Liver (tissue), 10 donors: ENCODE measurements at places on chromosomes 5 and 9. TPM values are rescaled to one million over a fixed set of nuclear protein-coding genes. Genes with fewer than 3 reads are reported as not detected.

GRCh38 chr5:146607659-146608332 is 91.8 kb upstream of the GPR151 start:
- H3K4me1 ChIP-seq: no peaks in the 10 kb centered on the region
- H3K36me3 ChIP-seq: no peaks in the 10 kb centered on the region
- no peak overlapping the region for H3K4me3 ChIP-seq
- no peak for DNase-seq
- no peak overlapping the region for H3K27ac ChIP-seq

DNA sequence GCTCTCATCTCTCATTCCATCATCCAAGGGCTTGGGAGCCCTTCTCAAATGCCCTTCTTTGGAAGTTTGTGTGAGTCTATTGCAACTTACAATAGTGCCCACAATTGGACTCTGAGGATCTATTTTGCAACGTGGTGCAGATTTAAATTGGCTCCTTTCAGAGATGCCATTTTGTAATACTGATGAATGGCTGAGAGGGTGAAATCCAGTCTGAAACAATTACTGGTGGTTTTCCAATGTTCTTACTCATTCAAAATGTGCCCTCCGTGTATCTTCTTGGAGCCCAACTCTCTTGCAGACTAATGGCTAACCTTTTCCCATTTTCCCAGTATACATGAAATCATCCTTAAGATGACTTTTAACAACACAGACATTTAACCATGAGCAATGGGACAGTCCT is 6.1 kb downstream of the ZNF462 start:
- H3K27me3 ChIP-seq: no peaks in the 10 kb centered on the region
- H3K27ac ChIP-seq: peak overlapping the region; percentile 38
- peaks cover 23% of the 10 kb centered on the region for H3K4me1 ChIP-seq
- no peaks in the 10 kb centered on the region for H3K36me3 ChIP-seq

Gene FST
- total RNA-seq: 5.6 TPM

DNA sequence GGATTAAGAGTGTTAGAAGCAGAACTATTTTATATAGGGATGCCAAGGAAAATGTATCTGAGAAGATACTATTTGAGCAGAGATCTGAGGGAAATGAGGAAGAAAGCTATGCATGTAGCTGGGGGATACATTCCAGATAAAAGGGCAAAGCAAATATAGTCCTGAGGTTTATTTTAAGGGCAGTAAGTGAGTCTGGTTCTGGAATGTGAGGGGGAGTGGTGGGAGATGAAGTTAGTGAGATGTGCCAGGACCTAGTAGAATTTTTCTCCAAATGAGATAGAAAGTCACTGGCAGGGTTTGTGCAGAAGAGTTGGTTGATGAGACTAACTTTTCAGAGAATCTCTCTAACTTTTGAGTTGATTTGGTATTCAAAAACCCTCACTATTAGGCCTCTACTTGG is 374.7 kb downstream of the ADGRV1 start:
- no peak overlapping the region for H3K27ac ChIP-seq
- no peak for DNase-seq
- H3K4me3 ChIP-seq: no peak overlapping the region
- H3K36me3 ChIP-seq: no peaks in the 10 kb centered on the region
- H3K4me1 ChIP-seq: no peaks in the 10 kb centered on the region
- no peaks in the 10 kb centered on the region for H3K27me3 ChIP-seq

DNA sequence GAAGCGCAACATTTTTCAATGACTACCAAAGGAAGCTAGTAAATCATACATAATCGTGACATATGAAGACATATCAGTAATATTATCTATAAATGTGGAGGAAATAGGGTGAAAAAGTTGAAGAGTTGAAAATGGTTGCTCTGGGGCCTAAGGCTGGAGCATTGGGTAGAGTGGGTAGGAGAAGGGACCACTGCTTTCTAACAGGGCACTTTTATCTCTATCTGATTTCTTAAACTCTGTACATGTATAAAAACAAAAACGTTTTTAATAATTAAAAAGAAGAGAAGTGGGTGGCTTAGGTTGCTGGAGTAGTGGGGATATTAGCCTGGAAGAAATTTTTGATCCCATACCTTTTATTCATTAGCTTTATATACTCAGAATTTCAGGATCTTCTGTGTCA is 44.2 kb upstream of the ITGA1 start:
- H3K27ac ChIP-seq: no peak overlapping the region
- H3K4me1 ChIP-seq: no peaks in the 10 kb centered on the region
- H3K4me3 ChIP-seq: no peak overlapping the region
- DNase-seq: no peak
- no peaks in the 10 kb centered on the region for H3K36me3 ChIP-seq
- H3K27me3 ChIP-seq: no peaks in the 10 kb centered on the region

DNA sequence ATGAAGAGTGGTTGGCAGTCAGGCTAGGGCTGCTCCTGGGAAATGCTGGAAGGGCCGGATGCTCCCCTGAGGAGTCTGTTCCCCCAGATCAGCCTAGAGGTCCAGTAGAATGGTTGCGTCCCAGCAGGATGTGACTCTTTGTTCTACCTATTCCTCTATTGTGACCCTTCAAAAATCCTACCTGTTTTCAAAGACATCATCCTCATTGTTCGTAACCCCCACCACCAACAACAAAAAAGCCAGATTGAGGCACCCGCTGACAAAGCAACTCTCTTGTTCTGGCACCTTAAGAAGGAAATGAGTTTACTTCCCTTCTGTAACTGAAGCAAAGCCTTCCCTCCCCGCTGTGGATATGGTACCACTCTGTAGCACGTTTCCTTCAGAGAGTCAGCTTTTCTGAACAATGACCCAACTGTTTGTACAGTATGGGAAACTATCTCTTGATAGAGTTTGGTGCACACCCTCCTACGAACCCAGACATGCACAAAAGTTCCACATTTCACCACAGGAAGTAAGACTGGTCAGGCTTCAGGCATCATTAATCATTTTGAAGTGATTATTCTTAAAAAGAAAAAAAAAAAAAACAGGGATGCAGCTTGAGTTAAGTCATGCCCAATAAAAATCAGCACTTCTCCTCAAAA is 207.2 kb downstream of the ENC1 start:
- peak overlapping the region; percentile 30 for H3K27ac ChIP-seq
- no peak for DNase-seq
- peaks cover 3% of the 10 kb centered on the region for H3K4me1 ChIP-seq
- no peaks in the 10 kb centered on the region for H3K27me3 ChIP-seq
- no peaks in the 10 kb centered on the region for H3K36me3 ChIP-seq

DNA sequence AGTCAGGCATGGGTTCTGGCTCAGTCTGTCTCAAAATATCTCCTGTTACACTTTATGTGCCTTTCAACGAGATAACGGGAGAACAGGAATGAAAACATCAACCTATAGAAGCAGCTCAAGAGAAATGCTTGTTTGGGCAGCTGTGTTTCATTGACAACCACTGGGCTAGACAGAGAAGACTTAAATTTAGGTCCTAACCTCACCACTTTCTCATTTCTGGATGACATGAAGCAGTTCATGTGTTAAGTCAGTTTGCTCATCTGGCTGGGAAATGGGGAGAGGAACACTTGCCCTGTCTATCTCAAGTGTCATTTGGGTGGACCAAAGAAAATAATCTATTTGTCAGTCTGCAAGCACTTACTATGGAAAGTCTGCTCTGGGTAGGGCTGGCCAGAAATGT is 66.7 kb upstream of the PCA3 start:
- H3K27me3 ChIP-seq: no peaks in the 10 kb centered on the region
- H3K4me3 ChIP-seq: no peak overlapping the region
- H3K4me1 ChIP-seq: no peaks in the 10 kb centered on the region
- no peak overlapping the region for H3K27ac ChIP-seq

- H3K27me3 ChIP-seq: peaks cover 2% of the 10 kb centered on the region
- DNase-seq: no peak
- H3K4me3 ChIP-seq: no peak overlapping the region
- no peaks in the 10 kb centered on the region for H3K36me3 ChIP-seq
- H3K4me1 ChIP-seq: no peaks in the 10 kb centered on the region
- H3K27ac ChIP-seq: no peak overlapping the region
These were observed 369.2 kb upstream of the PDE4D start for GRCh38 chr5:60262576-60263295.

- DNase-seq: no peak
- peaks cover 3% of the 10 kb centered on the region for H3K4me1 ChIP-seq
- no peak overlapping the region for H3K27ac ChIP-seq
- H3K27me3 ChIP-seq: no peaks in the 10 kb centered on the region
- H3K36me3 ChIP-seq: no peaks in the 10 kb centered on the region
These were observed 143.7 kb downstream of the PBX3 start for GRCh38 chr9:125890826-125891225.

- DNase-seq: no peak
- no peaks in the 10 kb centered on the region for H3K27me3 ChIP-seq
- H3K36me3 ChIP-seq: no peaks in the 10 kb centered on the region
- H3K4me3 ChIP-seq: no peak overlapping the region
- no peak overlapping the region for H3K27ac ChIP-seq
These were observed 58.5 kb downstream of the ATP10B start for GRCh38 chr5:160793530-160793899.

Gene NME5
- total RNA-seq: 0.50 TPM

DNA sequence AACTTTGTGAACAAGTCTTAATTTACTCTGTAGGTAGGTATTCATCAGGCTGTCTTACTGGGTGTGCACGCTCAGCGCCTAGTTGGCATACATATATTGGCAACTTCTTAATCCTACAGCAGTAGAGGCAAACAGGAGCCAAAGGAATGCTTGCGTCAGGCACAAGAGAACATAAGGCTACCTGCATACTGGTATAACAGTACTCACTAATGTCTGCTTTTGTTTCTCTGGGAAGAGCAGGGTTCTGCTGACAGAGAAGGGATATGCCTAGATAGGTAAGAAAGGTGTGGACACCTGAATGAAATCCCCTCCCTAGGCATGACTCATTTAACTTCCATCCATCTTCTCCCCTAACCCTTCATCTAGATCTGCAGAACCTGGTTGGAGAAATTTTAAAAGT is 40.1 kb downstream of the ELL2 start:
- no peak for DNase-seq
- peaks cover 78% of the 10 kb centered on the region for H3K4me1 ChIP-seq
- no peak overlapping the region for H3K4me3 ChIP-seq
- no peak overlapping the region for H3K27ac ChIP-seq
- no peaks in the 10 kb centered on the region for H3K36me3 ChIP-seq

- no peaks in the 10 kb centered on the region for H3K36me3 ChIP-seq
- DNase-seq: no peak
- peaks cover 16% of the 10 kb centered on the region for H3K4me1 ChIP-seq
- peak overlapping the region; percentile 60 for H3K27ac ChIP-seq
- no peaks in the 10 kb centered on the region for H3K27me3 ChIP-seq
These were observed 45.5 kb downstream of the TNFSF8 start for GRCh38 chr9:114884787-114885452.

DNA sequence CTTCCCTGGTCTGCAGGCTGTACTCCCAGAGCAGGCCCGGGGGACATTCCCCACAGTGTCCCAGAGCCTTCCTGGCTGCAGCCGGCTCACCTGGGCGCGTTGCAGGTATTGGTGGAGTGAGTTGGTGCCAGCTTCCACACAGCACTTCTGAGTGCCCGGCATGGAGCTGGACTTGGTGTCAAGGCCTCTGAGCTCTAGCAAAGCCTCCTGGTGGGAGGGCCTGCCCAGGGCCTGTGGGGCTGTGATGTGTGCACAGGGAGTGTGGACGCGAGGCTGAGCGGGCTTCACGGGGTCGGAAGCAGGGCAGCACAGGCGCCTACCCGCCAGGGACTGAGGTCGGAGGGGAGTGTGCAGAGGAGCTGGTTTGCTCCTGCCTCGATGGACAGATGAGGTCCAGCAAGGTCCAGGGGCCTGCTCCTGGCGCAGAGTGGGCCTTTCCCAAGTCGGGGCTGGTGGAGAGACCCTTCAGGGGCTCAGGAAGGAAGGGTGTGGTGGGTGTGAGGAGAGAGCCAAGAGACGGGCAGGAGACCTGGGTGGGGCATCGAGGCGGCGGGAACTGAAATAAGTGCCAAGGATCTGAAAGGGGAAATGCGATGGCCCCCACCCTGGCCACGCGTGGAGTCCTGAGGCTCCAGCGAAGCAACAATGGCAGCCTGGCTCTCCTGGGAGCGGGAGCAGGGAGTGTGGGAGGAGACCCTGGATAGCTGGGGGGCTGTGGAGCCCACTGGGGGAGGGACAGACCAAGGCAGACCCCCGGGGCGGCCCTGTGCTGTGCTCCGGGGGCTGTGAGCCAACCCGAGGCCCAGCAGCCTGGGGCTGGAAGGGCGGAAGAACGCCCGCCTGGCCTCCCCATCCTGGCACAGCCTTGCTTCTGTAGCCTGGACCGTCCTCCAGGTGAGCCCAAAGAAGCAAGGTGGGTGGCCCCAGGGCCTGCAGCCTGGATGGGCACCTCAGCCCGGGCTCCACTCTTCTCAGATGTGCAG is 78.4 kb downstream of the RXRA start:
- no peaks in the 10 kb centered on the region for H3K36me3 ChIP-seq
- H3K4me1 ChIP-seq: peaks cover 82% of the 10 kb centered on the region
- H3K27me3 ChIP-seq: no peaks in the 10 kb centered on the region
- no peak overlapping the region for H3K4me3 ChIP-seq
- H3K27ac ChIP-seq: peak overlapping the region; percentile 78

DNA sequence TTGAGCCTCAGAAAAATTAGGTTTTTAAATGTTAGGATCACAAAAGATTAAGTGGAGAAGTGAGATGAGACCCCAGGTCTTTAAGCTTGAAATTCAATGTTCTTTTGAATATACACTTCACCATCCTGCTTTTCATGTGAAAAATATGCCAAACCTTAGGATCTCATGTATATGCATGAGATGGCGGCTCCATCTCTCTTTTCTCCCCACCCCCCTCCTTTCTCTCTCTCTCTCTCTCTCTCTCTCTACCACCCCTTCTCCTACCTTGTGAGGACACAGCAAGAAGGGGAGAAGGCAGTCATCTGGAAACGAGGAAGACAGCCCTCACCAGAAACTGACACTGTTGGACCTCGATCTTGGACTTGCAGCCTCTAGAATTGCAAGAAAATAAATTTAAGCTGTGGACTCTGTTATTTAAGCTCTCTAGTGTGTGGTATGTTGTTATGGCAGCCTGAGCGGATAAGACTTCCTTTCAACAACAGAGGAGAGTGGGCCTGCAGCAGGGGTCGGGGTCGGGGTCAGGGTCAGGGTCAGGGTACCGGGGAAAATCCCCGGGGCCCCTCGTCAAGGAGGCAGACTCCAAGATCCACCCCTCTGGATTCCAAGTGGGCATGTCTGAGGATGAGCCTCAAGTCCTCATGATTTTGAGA is 16.4 kb upstream of the ALDH1B1 start:
- H3K36me3 ChIP-seq: no peaks in the 10 kb centered on the region
- H3K27ac ChIP-seq: no peak overlapping the region
- no peaks in the 10 kb centered on the region for H3K27me3 ChIP-seq
- no peak for DNase-seq

Gene GABRA6
- not detected for total RNA-seq

Gene LCN12
- total RNA-seq: 2.3 TPM

- peaks cover 17% of the 10 kb centered on the region for H3K4me1 ChIP-seq
- H3K36me3 ChIP-seq: no peaks in the 10 kb centered on the region
- H3K27me3 ChIP-seq: peaks cover 50% of the 10 kb centered on the region
- peak overlapping the region; percentile 26 for H3K4me3 ChIP-seq
These were observed 207.7 kb downstream of the MEF2C start for GRCh38 chr5:88675168-88675707.

Gene CCDC180
- 3.1 TPM for total RNA-seq

Gene FOXD4L3
- 0.08 TPM for total RNA-seq

Gene GADD45G
- total RNA-seq: 20.7 TPM
